ENCODE measurements at places on chromosomes 7 and 10. TPM values are rescaled to one million over a fixed set of nuclear protein-coding genes. Genes with fewer than 3 reads are reported as not detected.

The CTAGE8 gene
- polyA plus RNA-seq: 8.9 TPM

The ARMC10 gene
- polyA plus RNA-seq: 59.9 TPM

- no peak for DNase-seq
Measured at GRCh38 chr7:26090927-26091519, 61.0 kb upstream of the NFE2L3 start.

- no peak for DNase-seq
Measured at GRCh38 chr7:99631295-99632109, 14.8 kb downstream of the ZSCAN25 start.

DNA sequence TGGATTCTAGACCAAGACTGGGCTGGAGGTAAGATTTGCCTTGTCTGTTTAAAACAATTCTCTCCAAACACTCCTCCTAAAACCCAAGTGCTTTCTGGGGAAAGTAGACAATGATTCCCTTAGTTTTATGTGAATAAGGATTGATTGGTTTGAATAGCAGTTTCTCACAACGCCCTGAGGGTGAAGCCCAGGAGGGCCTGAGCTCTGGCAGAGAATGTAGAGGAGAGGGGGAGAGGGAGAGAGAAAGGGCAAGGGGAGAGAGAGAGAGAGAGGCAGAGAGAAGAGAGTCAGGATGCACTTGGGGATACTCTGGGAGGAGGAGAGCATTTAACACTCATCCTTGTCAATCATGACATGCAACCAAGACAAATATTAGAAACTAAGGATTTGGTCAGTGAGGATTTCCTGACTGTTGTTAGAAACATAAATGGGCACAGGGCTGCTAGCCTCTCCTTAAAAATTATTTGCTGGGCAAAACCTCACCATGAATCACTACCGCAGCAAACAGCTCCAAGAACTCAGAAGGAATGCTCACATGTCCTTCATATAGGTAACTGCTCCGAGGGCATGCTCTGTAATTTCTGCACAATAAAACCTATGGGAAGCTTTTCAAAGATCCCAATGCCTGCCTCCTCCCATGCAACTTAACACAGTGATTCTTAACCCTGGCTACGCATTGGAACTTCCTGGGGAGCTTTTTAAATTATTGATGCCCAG is 55.2 kb upstream of the RAPGEF5 start:
- DNase-seq: no peak

DNA sequence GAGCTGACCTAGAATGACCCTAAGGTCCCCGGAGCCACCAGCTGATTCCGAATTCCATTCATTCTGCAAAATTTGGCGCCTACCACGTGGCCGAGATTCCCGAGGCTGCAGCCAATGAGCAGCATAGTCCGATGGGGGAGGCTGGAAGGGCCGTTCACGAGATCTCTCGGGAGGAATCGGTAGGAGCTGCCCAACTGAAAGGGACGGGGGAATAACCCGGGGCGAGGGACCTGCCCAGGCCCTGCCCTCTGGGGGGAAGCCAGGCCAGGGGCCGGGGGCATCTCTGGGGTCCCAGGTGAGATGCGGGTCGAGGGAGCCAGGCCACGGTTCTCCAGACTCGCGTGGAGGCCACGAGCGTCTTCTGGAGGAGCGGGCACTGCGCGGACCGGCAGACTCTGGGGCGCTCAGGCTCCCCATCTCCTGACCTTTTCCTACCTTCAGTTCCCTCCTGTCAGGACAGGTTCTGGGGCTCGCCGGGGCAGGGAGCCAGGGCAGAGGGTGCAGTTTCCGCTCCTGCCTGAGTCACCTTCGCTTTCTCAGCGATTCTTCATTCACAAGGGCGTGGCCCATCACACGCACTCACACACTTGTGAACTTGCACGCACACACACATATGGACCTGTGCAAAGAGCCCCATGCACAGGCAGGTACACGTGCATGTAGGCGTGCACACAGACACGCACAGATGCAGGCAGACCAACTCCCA is 173.4 kb downstream of the RNF216 start:
- no peak for DNase-seq

- no peak for DNase-seq
Measured at GRCh38 chr10:111473361-111473760, 396.5 kb downstream of the ADRA2A start.
